ENCODE measurements at places on chromosomes 1 and 21.

DNA sequence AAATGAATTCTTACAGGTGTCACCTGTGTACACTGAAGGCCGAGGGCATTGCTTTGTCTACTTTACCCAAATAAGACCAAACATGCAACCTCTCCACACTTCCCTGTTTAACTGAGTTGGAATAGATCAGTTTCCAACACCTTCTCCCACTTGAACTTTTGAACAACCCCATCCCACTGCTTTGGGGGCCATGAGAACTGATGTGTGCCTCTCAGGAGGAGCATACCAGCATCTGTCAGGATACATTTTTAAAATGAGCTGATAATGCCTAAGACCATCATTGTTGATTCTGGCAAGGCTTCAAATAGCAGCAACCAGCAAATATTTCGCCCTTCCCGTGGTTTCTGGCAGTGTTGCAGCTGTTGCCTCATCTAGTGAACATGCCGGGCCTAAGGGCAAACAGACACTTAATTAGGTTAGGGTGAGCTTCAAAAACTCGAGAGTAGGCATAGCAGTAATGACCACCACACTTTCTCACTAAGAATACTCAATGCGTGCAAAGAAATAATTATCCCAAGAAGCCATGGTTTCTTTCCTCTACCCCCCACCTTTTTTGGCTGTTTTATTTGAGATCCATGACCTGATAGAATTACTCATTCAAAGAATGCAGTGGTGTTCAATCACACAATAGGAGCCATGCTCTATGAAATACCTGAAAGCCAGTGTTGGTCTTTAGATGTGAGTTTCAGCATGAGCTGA lies 63.7 kb downstream of the MAP10 start:
- DNase-seq: peak; percentile 80

DNA sequence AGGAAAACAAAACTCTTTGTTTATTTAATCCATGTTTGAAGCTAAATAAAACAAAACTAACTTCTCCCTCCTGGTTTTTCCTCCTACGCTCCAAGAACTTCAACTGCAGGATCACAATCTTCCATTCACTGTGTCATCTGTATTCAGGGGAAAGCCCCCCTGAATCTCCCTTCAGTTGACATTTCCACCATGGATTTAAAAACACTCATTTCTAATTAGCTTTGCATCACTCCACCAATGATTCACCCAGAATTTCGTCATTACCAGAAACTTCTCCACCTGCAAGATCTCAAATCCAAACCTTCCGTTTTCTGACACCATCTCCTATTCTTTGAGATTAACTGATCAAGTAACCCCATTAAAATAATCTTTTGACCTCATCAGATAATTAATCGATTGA lies 10.9 kb upstream of the RGS5 start:
- no peak for DNase-seq

DNA sequence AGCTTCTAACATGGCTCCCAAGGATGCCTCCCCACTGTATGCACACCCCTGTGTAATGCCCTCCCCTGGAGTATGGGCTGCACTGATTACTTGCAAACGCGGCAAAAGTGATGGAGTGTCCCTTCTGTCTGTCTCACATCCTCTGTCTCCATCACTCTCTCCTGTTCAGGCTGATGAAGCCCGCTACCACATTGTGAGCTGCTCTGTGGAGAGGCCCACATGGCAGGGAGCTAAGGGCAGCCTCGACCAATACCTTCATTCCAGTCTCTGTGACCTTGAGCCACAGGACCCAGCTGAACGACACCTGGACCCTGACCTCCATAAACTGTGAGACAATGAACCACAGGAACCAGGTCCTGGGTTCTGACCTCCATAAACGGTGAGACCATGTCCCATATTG lies 154.1 kb upstream of the ETV3 start:
- no peak for DNase-seq

DNA sequence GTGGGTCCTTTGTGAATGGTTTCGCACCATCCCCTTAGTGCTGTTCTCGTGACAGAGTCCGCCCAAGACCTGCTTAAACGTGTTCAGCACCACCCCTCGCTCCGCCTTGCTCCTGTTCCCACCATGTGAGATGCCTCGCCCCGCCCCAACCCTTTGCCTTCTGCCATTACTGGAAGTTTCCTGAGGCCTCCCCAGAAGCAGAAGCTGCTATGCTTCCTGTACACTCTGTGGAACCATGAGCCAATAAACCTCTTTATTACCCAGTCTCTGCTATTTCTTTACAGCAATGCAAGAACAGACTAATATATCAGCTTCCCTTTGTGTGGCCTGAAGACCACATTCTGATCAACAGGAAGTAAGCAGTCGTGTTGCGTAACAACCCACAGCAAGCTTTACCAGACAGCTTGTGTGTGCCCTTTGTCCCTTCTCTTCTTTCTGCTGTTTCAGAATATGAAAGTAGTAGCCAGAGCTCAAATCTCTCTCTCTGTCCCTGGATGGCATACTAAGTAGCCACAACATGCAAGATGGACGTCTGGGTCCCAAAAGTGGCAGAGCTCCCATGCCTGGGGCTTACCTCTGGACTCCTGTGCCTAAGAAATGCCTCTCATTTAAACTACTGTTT lies 14.1 kb downstream of the HENMT1 start:
- no peak for DNase-seq

- no peak for DNase-seq
These were observed 25.1 kb upstream of the ASPM start for GRCh38 chr1:197171531-197171930.

DNA sequence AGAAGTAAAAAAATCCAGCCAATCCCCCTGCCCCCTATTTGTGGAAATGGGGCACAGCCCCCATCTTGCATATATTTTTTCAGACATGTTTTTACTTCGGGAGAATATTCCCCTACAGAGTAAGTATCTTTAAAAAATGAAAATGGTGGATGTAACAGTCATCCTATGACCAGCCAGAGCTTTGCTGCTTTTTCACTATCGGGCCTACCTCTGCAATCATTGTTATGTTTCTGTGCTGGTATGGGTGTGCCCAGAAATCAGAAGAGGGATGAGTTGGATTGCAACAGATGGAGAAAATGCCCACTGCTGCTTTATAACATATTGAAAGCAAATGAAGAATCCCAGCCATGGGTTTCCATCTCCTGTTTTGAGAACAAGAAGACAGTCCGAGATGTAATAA lies 2.9 kb downstream of the CD247 start:
- DNase-seq: no peak

DNA sequence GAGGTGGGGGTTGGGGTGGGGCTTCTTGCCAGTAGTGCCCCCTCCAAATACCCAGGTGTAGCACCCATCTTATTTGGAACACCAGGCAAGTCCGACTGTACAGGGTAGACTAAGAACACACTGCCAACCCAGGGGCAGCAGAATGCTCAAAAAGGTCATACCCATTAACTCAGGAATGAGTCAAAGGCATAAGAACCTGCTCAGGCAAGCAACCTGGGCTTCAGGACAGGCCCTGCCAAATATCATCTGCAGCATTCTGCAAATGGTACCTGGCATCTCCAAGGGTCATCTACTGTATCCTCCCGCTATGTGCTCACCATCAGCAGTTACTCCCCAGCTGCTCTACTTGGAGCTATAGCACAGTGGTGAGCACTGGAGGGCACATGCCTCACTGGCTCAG lies 19.4 kb downstream of the PEA15 start:
- no peak for DNase-seq
